Fibroblast of gingiva (primary cell): ENCODE measurements at places on chromosomes 16 and 17.

- no peak for DNase-seq
These were observed 10.5 kb upstream of the TSPOAP1 start for GRCh38 chr17:58338841-58339754.

GRCh38 chr16:81973737-81974136 lies 37.5 kb downstream of the SDR42E1 start:
- no peak for DNase-seq

- DNase-seq, result no peak
These were observed 40.8 kb downstream of the SCNN1G start for GRCh38 chr16:23223368-23223767.

DNA sequence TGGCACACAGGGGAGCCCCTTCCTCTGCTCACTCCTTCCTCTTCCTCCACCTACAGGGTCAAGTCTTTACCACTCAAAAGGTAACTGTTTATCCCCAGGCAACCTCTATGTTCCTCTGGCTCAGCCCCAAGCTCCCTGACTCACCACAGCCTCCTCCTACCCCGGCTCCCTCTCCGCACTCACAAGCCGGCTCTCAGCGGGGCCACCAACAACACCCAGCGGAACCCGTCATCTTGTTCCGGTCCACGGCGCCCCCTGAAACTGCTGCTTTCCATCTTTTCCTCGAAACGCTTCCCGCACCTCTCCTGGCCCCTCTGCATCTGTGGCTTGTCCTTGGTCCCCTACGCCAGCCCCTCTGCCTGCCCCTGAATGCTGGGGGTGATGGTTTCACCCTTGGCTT lies 58.4 kb downstream of the NXN start:
- no peak for DNase-seq

- no peak for DNase-seq
These were observed 30.8 kb downstream of the OTOA start for GRCh38 chr16:21694609-21695008.

- DNase-seq, result no peak
These were observed 22.7 kb upstream of the ATP5MC1 start for GRCh38 chr17:48869821-48870318.

DNA sequence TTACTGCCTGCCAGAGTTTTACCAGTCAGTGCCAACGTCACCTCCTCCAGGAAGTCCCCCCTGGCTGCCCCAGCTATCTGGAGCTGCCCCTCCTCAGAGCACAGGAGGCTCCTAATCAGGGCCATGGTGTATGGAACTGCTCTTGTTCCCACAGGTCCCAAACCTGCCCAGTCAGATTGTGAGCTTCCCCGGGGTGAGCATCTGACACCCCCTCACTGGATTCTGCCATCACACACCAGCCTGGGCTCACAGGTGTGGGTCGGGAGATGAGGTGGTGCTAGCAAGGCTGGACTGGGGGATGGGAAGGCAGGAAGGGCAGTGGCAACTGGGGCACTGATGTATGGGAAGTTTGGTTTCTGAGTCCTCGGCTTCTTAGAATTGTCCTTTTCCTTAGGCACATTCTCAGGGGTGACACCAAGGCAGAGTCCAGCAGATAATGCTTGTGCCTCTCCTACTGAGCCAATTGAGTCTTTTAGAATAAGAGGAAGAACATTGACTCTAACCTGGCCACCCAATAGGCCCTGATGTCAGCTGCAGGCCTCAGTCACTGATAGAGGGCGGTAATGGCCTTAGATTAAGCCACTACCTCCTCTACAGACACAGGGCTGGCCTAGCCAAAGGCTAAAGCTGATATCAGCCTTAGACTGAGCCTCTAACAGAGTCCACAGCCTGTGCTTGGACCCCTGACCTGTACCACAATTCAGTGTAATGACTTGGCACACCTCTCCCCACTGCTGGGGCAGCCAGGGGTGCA lies 107.9 kb downstream of the WSCD1 start:
- no peak for DNase-seq

DNA sequence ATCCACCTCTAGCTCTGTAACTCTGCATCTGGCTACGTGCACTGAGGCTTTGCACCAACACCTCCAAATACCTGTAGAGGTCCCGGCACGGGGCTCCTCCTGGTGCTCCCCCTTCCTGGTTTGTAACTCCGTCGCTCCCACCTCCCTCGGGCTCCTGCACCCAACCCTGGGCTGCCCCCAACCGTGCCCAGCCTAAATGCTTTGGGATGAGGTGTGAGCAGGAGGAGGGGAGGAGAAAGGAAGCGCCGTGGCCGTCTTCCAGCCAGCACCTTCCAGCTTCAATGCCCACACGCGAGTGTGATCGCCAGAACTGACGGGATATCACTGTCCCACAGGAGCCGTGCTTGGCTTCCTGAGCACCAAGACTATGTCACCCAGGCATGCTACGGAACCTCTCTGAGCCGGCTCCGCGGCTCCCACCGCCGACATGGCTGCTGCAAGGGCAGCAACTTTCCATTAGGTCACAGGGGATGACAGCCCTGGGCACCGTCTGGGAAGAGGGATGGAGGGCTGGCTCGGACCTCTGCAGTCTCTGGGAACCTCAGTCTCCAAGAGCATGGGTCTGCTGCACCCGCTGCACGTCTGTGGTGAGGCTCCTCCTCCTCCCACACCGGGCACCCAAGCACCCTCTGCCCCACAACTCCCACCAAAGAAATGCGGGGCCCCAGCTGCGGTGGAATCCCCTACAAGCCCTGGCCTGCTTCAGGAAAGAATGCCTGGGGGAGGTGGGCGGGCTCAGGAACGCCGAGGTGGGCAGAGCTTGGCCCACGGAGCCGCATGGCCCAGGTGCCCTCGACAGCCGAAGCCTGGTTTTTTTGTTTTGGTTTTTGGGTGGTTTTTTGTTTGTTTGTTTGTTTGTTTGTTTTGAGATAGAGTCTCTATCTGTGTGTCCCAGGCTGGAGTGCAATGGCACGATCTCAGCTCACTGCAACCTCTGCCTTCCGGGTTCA lies 6.4 kb upstream of the SLC38A10 start:
- no peak for DNase-seq

GRCh38 chr17:55632236-55632635 lies 90.4 kb downstream of the TMEM100 start:
- no peak for DNase-seq

GRCh38 chr17:50129728-50130558 lies at the start of gene SAMD14:
Gene SAMD14, minus strand, starts transcription at chr17:50130160. Its CDS starts 5,201 bp downstream, at chr17:50124959.
- DNase-seq, result peak; percentile 62

DNA sequence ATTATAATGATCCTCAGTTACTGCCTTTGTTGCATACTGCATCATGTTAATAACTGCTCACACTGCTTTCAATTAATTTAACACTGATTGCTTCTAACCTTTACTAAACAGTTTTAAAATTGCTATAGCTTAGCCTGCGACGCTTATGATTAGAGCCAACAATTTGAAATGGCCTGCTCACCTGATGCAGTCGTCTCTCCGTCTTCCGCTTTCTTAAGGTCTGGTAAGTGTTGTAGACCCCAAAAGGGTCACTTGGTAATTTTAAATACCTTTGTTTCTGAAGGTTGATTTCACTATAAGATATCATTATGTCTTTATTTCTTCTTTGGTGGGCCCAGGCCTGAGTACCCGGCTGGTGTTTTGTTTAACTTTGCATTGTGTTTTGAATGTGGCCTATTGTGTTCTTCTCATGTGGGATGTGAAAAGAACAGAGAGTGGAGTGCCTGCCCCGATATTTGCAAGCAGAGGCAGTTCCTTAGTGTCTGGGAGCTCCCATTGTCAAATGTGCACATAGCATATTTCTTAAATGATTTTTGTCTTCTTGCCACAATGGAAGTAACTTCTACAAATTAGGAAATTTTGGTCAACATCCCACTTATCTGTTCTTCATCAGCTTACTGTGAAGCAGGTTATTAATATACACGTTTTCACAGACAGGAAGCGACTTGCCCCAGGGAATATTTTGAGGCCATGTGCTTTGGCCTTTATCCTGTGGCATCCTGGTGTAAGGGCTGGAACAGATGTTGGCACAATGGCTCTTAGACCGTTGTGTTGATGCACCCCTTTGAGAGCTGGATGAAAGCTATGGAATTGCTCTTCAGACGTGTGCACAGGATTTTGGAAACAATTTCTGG lies 2.9 kb downstream of the PHKB start:
- DNase-seq, result peak; percentile 2

GRCh38 chr16:88700636-88701482 lies 5.3 kb downstream of the RNF166 start:
- DNase-seq, result peak; percentile 47

DNA sequence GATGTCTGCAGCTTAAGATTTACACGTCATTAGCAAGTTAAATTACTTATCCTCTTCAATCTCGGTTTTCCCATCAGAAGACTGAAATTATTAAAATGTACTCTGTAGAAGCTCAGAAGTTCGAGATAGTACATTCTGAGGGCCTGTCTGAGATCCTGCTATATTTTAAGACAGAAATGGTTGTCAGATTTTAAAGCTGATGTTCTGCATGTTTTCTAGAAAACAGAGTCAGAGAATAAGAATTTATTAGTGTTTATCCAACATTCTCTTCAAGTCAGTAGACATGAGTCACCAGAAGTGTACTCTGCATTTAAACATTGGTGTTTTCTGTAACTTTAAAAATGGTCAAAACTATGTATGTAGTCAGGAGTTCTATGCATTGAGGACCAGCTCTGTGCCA lies 155.2 kb upstream of the MYOCD start:
- no peak for DNase-seq

DNA sequence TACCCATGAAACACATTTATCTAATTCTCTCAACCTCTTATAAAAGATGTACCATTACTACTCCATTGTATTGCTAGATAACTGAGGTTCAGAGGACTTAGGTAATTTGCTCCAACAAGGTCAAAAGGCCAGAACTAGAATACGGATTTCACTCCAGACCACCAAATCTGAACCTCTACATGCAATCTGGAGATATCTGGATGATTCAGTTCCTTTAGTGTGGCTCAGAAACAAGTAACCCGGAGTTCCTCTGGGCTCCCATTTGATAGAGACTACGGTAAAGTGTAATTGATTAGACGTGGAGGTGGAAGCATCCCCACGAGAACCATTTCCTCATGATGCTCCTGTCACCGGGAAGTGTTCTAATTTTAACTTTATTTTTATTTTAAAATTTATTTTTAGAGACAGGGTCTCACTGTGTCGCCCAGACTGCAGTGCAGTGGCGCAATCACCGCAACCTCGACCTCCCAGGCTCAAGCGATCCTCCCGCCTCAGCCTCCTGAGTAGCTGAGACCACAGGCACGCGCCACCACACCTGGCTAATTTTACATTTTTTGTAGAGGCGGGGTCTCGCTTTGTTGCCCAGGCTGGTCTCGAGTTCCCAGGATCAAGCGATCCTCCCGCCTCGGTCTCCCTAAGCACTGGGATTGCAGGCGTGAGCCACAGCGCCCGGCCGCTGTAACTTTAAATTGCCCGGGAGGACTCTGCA lies 608 bp upstream of the COX10 start:
- DNase-seq, result no peak

GRCh38 chr17:82551779-82552457 lies 32.4 kb downstream of the FOXK2 start:
- DNase-seq, result peak; percentile 57

GRCh38 chr16:84448444-84448843 lies 56.0 kb downstream of the MEAK7 start:
- DNase-seq, result no peak

DNA sequence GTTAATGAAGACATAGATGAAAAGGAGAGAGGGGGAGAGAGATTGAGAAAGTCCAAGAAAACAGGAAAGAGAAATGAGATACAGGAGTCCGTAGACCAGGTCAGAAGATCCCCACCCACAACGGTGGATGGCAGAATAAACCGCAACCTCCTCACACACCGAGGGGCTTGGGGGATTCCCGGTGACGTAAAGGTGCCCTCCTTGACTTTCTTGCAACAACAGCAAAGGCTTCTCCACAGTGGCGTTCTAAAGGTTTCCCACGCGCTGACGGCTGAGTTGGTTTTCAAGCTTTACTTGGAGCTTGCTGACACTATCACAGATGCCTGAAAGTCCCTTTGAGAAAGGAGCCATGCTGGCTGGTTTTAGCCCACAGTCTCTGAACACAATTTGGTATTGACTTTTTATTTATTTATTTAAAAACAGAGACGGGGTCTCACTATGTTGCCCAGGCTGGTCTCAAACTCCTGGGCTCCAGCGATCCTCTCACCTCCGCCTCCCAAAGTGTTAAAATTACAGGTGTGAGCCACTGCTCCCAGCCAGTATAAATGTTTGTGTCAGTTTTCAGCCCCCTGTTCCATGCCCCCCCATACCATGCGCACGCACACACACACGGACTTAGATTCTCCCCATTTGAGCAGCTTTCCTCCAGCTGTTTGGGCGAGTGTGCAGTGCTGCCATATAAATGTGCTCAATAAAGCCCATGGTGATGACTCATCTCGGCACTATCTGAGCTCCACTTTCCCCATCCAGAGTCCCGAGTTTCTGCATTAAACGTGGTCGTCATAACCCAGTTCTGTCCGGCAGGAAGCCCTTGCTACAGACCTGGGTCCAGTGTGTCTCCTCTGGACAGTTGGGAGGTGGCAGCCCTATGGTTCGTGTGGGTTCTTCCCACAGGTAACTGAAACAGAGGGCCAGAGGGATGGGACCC lies 33.0 kb upstream of the SEC14L1 start:
- DNase-seq, result no peak

- peak; percentile 57 for DNase-seq
These were observed 14.0 kb upstream of the ELAC2 start for GRCh38 chr17:13031718-13032350.

GRCh38 chr17:57948169-57948554 lies 7.0 kb downstream of the CUEDC1 start:
- DNase-seq, result no peak

DNA sequence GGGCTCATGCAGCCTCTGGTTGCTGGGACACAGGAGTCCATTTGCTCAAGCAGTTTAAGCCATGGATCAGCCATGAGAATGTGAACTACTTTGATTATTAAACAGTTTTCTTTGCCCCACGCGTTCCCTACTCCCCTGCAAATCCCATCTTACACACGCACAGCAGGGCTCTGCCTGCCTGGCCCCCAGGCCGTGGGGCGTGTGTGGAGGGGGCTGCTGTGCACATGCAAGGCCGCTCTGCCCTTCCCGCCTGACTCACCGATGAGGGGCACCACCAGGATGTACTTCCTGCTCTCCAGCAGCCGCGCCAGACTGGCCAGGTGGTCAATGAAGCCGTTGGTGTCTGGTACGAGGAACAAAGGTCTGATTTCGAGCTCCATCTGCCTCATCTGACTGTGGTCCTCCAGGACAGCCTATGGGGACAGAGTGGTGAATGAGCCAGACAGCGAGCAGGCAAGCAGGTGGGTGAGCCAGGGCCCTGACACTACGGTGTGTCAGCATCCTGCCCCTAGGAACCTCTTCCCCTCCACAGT lies 13.7 kb downstream of the HIC1 start:
- no peak for DNase-seq

GRCh38 chr16:64870859-64871258 lies 251.0 kb downstream of the CDH11 start:
- DNase-seq, result no peak

DNA sequence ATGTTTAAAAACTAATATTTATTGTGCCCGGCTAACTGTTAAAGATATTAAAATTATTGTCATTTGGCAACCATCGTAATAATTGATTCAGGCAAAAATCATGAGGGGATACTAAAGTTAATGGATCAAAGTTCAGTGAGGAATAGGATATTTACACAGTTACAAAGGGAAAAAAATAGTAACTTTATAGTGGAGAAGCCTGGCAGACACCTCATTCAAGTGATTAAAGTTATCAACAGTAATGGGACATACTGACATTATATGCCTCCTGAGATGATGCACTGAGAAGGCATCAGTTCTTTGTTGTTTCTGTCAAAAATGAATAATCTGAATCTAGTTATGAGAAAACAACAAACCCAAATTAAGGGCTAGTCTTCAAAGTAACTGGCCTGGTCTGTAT lies 77.1 kb downstream of the NLK start:
- no peak for DNase-seq
